ENCODE measurements at places on chromosomes 5 and 9.

- peak; percentile 81 for DNase-seq
Measured at GRCh38 chr9:26955921-26956859, at the start of gene IFT74. Gene IFT74 (plus strand): TSS chr9:26956412. CDS start chr9:26961968, 5,556 bp downstream.

DNA sequence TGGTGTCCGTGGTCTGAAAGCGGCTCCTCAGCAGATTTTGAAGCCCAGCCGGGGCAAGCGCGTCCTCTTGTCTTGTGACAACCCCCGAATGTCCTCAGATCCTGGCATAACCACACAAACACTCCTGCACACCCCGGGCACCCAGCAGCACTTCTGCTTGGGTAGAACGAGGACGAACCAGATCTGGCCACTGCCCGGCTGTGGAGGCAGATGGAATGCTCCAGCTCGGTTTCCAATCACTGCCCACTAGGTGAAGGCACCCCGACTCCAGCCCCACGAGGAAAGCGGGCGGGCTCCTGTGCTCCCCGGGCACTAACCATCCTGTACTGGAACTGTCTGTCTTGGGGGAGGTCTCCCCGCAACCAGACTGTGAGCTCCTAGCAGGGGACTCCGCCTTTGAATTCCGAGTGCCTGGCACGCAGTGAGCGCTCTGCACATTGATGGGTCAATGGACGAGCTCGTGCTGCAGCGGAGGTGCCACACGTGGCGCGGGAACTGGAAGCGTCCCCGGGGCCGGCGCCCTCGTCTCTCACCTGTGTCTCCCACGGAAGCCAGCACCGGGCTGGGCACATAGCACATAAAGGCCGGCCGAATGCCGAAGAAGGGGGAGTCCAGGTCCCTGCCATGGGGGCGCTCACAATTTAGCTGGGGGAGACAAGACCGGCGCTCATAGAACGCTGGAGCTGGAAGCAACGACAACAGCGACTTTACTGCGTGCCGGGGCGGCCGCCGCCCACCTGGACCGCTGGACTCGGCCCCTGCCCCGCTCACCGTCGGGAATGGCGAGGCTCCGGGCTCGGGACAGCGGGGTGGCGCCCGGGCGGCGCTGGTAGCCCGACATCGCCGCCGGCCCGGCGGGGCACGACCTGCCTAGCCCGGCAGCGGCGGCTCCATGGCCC, 608 bp downstream of the ENTR1 start:
- no peak for DNase-seq

GRCh38 chr5:118793091-118793490, 195.3 kb downstream of the DTWD2 start:
- no peak for DNase-seq

- DNase-seq = no peak
Measured at GRCh38 chr5:175554296-175554695, 75.9 kb downstream of the SFXN1 start.

- no peak for DNase-seq
Measured at GRCh38 chr5:31455172-31455571, 76.7 kb downstream of the DROSHA start.

GRCh38 chr9:101485924-101486692, 47.5 kb upstream of the RNF20 start:
- no peak for DNase-seq
